GM04504 (cell line): ENCODE measurements at places on chromosomes 5 and 9.

- DNase-seq: no peak
These were observed 118.2 kb upstream of the MTAP start for GRCh38 chr9:21684231-21684630.

DNA sequence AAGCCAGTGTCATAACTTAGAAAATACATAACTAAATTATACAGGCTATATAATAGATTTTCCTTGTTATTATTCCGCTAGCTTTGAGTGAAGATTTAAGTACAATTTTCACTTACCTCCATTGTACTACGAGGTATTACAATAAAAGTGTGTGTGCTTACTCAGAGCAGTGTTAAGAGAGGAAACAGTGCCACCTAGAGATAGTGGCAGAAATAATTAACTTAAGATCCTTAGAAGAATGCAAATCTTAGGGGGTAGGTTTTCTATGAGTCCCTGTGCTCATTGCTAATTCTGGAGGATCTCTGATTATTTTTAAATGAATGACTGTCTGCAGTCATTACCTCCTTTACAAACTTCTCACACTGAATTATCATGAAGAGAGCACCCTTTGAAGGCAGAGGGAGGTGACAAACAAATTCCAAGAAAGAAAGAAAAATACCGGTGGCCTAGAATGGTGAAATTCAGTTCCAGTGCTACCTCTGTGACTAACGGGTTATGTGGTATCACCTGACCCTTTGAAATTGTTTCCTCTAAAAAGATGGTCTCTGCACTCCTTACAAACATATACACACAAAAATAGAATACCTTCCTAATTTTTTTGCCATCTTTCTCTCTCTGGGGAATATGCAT is 379.8 kb downstream of the TRIM36 start:
- no peak for DNase-seq

GRCh38 chr9:95494022-95494415 is 22.8 kb downstream of the PTCH1 start:
- DNase-seq: no peak

GRCh38 chr9:21402386-21403251 is 6.3 kb upstream of the IFNA8 start:
- no peak for DNase-seq

- DNase-seq: no peak
These were observed 109.0 kb upstream of the SMC2 start for GRCh38 chr9:103985077-103985476.

- no peak for DNase-seq
These were observed 153.4 kb downstream of the TMEM161B start for GRCh38 chr5:88115211-88115610.

- no peak for DNase-seq
These were observed 481.4 kb downstream of the CHSY3 start for GRCh38 chr5:130385656-130386055.

DNA sequence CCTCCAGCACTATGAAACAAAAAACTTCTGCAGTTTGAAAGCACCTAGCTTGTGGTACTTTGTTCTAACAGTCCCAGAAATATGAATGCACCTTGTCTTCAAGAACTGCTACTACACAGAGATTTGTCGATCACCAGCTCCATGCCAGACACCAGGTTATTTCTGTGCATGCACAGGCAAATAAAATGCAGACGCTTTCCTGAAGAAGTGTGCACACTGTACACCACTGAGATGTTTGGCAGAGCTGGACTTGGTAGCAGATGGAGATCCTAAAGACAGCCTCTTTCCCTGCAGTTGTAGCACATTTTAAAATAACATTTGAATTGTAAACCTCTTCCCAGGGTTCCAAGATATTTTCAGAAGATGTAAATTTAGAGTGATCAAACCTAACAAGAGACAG is 730.0 kb downstream of the MTRR start:
- no peak for DNase-seq

GRCh38 chr5:109388407-109388806 is 21.4 kb downstream of the PJA2 start:
- no peak for DNase-seq

DNA sequence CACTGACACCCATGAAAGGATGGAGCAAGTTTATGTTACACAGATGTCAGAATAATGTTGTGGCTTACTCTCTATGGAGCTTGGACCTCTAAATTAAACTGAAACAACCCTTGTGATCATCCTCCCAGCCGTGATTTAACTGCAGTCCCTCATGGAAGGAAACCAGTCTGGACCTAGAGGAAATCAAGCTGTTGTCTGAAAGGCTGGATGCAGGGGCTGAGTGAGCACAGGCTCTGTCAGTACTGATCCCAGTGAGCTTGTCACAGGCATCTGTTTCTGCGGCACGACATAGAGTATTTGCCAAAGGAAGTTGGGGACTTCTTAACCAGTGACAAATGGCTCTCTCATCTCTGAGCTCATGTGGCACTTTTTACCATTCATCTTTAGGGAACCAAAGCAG is 282.9 kb upstream of the MAP3K1 start:
- no peak for DNase-seq
